ENCODE measurements at places on chromosomes 3 and 15.
A peak's percentile ranks its signal among the peaks of the same experiment; 100 is the strongest.

GRCh38 chr3:150080058-150080730 is 109.5 kb upstream of the PFN2 start:
- DNase-seq = no peak

DNA sequence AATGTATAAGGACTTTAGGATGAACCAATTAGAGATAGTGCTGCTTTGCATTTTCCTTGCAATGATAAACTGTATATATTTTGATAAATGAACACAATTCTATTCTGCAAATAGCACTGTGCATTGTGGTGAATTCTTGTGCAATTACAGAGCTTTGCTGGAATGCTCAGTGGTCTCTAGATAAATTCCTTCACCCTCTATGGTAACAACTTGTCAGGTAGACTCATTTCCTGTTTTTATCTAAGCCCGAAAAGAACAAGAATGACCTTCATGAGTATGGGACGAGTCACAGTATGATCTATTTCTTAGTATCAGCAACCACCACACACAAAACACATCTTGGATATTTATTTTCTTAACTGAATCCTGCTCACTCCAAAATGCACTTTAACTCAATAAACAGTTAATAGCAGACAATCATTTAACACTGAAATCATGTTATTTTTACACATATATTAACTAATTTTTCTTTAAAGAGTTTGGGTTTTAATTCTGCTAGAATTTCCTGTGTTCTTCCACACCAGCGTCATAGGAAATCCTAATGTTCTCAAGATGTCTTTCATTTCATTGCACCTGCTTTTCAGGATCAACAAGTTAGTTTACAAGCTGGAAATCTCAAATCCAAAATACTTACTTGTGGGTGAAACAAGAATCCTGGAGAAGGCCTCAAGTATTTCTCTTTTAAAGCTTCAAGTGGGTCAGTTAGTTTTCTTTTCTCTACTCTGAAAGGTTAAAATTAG is 551.2 kb downstream of the MECOM start:
- no peak for DNase-seq

DNA sequence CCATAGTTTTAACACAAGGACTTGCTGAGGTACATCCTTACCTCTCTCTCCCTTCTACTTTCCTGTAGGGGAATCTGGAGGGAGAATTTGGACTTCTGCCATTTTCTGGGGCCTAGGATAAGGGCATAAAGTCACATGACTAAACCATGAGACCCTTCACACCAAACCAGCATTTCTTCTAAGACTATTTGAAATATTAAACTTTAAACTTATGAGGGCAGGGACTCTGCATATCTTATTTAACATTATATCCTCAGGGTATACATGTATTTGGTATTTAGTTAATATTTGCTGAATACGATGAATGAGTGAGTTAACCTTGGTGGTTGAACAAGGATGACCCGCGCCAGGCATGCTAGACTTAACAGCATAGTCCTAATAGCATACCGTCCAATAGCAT is 63.4 kb downstream of the USP13 start:
- DNase-seq = no peak

GRCh38 chr15:100762289-100762688 is 117.3 kb upstream of the ALDH1A3 start:
- DNase-seq = no peak

GRCh38 chr3:161265916-161266571 is 44.9 kb downstream of the NMD3 start:
- no peak for DNase-seq

DNA sequence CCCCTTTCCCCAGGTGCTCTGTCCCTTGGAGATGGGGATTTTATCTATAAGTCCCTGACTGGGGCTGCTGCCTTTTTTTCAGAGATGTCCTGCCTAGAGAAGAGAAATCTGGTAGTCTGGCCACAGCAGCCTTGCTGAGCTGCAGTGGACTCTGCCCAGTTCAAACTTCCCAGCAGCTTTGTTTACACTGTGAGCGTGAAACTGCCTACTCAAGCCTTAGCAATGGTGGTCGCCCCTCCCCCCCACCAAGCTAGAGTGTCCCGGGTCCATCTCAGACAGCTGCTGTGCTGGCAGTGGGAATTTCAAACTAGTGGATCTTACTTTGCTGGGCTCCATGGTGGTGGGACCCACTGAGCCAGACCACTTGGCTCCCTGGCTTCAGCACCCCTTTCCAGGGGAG is 38.9 kb downstream of the TMEM266 start:
- DNase-seq = no peak

- no peak for DNase-seq
Observed at GRCh38 chr3:189833996-189834395, 202.8 kb downstream of the TP63 start.

GRCh38 chr3:133776794-133777438 is 28.7 kb upstream of the SRPRB start:
- no peak for DNase-seq

- no peak for DNase-seq
Observed at GRCh38 chr3:145251311-145251710, 909.7 kb downstream of the PLOD2 start.

GRCh38 chr3:109187390-109187789 is 50.9 kb downstream of the C3orf85 start:
- DNase-seq = peak; percentile 23

DNA sequence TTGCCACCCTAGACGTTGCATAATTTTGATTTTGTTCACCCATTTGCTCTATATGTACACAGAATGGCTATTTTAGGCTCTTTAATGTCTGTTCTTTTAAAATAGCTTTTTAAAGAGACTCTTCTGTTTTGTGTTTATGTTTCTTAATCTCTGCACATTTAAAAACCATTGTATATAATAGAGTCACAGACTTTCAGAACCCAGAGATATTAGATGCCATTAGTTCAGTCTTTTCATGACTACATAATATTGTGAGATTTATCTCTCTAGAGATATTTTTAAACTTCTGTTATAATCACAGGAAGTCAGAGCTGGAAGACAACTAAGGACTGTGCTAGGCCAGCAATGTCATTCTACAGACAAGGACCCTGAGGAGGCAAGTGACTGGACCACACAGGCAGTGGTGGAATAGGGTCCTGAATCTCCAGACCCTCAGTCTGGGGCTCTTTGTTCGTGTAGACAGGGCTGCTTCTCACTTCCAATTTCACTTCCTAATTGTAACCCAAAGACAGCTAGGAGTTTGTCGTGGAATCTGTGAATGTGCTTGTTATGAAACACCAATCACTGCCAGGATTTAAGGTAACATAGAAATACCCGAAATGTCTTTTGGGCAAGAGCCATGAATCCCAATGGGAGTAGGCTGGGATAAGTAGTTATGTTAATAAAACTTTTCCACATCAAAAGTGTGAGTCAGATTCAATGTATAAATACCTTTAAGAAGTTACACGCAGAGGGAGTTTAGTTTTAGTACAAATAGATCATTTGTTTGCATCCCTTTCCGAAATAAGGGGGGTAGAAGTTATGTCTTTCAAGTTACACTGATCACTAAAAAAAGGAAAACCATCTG is 165.2 kb upstream of the ROPN1 start:
- no peak for DNase-seq

- no peak for DNase-seq
Observed at GRCh38 chr3:154427685-154428285, 2.2 kb downstream of the GPR149 start.

GRCh38 chr3:123489400-123490004 is 40.6 kb upstream of the ADCY5 start:
- DNase-seq = peak; percentile 70

GRCh38 chr15:48720646-48721045 is 75.1 kb upstream of the FBN1 start:
- no peak for DNase-seq

DNA sequence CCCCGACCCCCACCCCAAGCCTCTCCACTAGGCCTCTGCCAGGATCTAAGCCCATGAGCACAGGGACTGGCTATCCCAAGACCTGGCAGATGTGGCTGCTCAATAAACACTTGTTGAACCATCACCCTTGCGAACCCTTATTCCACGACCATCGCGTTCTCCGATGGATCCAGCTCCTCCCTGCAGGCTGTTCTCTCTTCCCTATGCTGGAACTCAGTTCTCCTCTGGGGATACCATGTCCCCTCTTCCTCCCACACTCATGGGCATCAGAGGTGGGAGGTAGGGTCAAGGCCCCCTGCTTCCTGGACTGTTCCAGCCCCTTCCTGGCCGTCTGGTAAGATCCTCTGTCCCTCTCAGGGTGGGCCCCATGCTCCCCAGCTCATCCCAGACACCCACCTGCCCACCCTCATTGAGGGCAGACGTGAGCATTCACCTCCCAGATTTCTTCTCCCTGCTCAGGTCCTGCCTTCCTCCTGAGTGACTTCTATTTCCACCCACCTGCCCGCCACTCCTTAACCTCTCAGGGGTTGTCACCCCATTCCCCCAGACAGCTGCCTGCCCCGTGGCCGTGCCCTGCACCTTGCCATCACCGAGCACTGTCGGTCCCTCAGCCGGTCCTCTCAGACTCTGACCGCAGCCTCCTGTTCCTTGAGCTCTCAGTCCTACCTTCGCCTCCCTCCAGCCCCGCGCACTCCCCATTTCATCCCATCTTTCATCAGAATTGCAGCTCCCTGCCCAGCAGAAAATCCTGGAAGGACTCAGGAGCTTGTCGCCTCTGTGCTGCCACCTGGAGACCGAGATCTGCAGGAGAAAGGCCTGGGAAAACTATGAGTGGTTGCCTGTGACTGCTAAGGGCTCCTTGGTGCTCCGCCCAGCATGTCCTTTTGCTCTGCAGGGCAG is 42.0 kb downstream of the PML start:
- peak; percentile 69 for DNase-seq

DNA sequence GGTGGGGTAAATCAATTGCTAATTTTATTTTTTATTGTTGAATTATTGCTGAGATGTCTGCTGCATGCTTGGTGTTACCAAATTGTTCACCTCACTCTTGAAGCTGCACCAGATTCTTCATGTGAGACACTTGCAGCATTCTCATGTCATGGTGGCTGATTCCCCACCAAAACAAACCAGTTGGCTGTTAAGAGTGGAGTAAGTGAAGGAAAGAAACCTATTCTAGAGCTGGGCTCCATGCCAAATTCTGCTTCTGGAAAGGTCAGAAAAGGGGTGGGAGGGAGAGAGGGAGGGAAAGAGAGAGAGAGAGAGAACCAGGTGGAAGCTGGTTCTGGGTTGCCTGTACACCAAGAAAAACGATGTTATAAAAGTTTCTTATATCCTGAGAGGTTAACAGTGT is 317.5 kb upstream of the THRB start:
- DNase-seq = no peak

GRCh38 chr15:65476903-65477302 is 40.6 kb downstream of the DPP8 start:
- DNase-seq = no peak

GRCh38 chr3:105532251-105532650 is 165.5 kb downstream of the ALCAM start:
- DNase-seq = no peak

- no peak for DNase-seq
Observed at GRCh38 chr3:50423543-50423942, 64.2 kb upstream of the TMEM115 start.

GRCh38 chr15:90592131-90592881 is 62.6 kb downstream of the CRTC3 start:
- DNase-seq = no peak

- no peak for DNase-seq
Observed at GRCh38 chr3:189580190-189580589, 51.0 kb upstream of the TP63 start.

DNA sequence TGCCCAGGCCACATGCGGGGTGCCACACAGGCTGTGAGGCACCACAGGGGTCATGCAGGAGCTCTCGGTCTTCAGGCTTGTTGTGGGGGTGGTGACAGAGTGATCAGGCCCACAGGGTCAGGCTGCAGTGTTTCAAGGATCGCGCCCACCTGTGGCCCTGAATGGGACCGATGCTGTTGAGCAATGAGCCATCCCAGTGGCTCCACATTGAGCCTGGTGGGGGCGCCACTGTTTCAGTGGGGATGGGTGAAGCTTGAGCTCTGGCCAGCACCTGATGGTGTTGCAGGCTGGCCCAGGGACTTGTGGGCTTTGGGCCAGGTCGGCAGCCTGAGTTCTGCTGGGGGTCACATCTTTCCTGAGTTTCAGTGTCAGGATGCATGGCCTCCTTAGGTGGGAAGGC is 230.1 kb downstream of the UBE3A start:
- no peak for DNase-seq

GRCh38 chr3:66179793-66180192 is 41.0 kb upstream of the SLC25A26 start:
- DNase-seq = no peak

DNA sequence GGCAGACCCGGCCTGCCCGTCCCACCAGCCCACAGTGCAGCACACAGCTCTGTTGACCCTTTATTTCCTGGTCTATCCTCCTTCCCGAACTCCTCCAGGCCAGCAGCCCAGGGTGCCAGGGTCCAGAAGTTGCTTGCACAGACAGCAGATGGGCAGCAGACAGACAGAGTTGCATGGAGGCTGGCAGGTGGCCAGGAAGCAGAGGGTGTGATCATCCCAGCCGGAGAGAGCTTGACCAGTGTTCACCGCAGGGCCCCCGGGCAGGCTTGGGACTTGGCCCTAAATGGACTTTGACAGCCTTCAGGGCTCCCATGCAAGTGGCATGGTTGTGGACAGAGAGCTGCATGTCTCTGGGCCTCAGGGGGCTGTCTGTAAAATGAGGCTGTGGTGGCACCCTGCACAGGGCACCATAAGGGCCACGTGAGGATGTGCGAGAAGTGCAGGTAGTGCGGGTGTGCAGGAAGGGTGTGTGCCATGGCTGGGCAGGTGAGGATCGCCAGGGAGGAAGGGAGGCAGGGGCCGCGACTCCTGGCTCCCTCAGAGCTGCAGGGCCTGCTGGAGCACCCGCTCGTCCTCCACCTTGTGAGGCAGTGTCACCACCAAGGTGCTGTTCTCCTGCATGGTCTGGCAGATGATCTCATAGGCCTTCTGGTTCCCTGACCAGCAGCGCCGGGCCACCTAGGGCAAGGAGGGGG is 6.3 kb upstream of the ZXDC start:
- DNase-seq = peak; percentile 40

DNA sequence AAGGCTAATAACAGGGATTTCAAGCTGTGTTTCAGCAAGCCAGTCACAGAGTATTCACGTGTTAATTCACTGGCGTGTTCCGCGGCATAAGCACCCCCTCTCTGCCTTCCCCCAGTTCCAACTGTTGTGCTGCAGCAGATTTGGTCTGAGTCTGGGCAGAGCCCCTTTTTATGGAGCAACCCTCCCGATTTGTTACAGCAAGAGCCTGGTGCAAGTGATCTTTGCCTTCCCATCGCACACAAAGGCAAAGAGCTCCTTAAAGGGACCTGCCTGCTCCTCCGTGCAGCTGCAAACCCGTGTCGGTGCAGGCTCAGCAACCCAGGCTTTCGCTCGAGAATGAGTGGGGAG is 170.5 kb downstream of the KCNAB1 start:
- peak; percentile 73 for DNase-seq

DNA sequence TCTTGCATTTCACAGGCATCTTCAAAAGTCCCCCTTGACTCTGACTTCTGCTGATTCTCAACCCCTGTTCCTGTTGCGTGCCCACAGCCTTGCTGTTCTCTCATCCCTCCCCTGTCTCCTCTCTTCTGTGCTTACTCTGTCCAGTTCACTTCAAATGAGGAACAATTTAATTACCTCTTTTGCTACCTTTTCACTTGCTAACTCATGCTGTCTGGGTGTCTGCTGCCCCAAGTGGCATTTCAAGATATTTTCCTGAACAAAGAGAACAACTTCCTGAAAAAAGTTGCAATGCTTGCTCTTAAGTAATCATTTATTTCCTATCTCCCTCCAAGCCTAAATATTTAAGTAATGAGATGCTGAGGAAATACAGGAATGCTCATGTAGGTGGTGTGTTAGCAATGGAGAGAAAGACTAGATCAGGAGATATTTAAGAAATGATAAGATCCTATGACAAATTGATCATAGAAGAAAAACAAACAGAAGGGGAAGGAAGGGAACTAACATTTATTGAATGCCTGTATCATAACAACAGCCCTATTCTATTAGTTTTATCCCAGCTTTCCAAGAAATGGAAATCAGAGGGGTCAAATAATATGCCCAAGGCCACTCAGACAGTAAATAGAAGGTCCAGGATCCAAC is 42.2 kb downstream of the SV2B start:
- peak; percentile 62 for DNase-seq

All from cerebellar cortex (tissue), 1 donor.